ENCODE measurements at places on chromosomes 16 and 17.

DNA sequence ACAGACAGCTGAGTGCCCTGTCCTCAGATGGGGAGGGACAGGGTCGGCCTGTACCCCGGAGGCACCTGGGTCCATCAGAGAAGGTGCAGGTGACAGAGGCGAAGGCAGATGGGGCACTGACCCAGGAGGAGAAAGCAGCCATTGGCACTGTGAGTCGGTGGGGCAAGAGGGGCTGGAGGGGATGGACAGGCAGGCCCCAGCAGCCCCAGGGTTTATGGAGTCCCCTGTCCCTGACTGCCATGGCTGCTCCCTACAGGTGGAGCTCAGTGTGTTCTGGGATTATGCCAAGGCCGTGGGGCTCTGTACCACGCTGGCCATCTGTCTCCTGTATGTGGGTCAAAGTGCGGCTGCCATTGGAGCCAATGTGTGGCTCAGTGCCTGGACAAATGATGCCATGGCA lies 32.1 kb downstream of the ANKRD40 start:
- DNase-seq: peak; percentile 7

- DNase-seq: peak; percentile 38
These were observed 24.8 kb upstream of the ARHGAP23 start for GRCh38 chr17:38403491-38403890.

GRCh38 chr17:7932483-7932891 lies 481 bp downstream of the CNTROB start:
- peak; percentile 5 for DNase-seq

DNA sequence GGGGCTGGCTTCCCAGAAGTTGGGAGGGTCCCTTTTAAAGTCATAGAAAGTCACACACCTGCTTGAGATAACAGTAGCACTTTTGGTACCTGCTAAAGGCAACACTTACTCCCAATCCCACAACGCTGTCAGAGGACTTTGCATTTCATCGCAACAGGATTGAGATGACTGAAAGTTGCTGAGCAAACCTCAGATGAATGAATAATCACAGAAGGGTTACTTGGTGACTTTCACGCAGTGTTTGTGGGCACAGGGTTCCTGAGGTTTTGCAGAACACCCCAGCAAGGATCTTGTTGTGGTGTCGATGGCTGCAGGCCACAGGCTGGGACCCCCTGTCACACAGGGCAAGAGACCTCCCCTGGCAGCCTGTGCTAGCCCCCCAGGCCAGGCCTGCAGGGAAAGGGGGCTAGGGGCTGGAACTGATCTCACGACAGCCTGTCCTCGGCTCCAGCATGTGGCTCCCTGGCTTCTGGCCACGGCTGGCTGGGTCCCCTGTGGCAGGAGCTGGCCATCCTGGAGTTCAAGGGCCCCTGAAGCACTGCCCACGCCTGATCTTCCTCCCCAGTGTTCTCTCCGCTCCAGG lies 79.4 kb upstream of the CBX4 start:
- DNase-seq: no peak

DNA sequence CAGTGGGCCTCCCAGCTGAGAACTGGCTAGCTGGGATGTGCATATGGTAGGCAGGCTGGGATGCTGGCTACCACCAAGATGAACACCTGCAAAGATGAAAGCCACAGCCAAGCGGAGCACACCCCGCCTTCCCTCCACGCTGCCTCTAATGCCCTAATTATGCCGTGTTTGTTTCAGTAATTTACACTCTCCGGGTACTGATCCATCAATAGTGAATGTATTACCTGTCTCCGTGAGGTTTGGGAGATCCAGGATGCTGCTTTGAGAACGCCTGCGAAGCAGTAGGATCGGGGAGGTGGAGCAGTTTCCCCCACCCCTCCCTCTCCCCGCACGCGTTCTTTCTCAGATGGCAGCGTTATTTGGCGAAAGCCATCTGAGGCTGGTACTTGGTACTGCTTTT lies 28.9 kb upstream of the GSE1 start:
- peak; percentile 32 for DNase-seq

- no peak for DNase-seq
These were observed 12.4 kb downstream of the MRPL27 start for GRCh38 chr17:50360486-50361115.

DNA sequence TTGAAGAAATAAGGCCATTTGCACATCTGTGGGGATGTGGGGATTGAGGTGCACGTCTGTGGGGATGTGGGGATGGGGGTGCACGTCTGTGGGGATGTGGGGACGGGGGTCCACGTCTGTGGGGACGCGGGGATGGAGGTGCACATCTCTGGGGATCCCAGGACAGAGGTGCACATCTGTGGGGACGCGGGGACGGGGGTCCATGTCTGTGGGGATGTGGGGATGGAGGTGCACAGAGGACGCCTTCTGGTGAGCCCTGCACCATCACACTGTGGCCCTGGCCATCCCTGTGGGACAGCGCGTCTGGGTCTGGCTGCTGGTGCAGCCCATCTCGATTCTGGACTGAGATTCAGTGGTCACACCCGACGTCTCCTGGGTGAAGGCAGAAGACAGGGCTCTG lies 161.4 kb downstream of the LAT start:
- no peak for DNase-seq

- DNase-seq: no peak
These were observed 938 bp downstream of the DEXI start for GRCh38 chr16:10941127-10941933.

GRCh38 chr16:66524601-66525164 lies 25.2 kb downstream of the TK2 start:
- peak; percentile 7 for DNase-seq

- DNase-seq: no peak
These were observed 407.3 kb downstream of the UTP18 start for GRCh38 chr17:51667706-51668083.

DNA sequence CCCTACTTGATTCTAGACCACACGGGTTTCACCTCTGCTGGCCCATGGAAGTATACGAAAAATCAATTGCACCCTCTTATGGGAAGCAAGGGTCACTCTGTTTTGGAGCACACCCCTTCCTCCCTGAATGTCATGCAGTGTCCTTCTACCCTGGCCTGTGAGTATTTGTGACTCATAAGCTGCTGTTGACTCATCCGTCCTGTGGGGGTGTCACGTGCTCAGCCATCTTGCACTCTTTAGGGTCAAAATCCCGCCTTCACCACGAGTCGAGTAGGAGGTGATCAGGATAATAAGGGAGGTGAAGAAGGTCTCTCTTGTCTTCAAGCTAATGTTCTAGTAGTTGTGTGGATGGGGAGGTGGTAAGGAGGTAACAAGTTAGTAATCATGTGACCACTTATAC lies 341.0 kb upstream of the EEF2KMT start:
- no peak for DNase-seq

- no peak for DNase-seq
These were observed 17.1 kb upstream of the CRK start for GRCh38 chr17:1473170-1473569.

DNA sequence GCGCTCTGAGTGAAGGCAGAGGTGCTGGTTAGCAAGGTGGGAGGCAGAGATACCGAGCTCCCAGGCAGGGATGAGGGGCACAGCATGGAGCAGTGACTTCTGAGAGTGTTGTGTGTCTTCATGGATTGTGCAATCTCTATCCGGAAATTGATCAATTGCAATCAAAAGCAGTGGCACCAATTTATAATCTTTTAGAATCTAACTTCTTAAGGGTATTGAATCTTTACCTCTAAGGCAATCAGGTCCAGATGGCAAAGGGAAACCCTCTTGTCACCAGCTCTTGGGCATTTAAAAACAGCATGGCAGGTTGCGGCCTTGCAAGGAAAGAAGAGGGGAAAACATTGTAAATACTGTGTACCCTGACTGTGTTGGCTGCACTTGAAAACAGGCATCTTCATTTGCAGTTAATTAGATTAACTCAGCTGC lies 58.0 kb upstream of the MRTFB start:
- no peak for DNase-seq

GRCh38 chr16:61726125-61726524 lies 310.1 kb downstream of the CDH8 start:
- no peak for DNase-seq

DNA sequence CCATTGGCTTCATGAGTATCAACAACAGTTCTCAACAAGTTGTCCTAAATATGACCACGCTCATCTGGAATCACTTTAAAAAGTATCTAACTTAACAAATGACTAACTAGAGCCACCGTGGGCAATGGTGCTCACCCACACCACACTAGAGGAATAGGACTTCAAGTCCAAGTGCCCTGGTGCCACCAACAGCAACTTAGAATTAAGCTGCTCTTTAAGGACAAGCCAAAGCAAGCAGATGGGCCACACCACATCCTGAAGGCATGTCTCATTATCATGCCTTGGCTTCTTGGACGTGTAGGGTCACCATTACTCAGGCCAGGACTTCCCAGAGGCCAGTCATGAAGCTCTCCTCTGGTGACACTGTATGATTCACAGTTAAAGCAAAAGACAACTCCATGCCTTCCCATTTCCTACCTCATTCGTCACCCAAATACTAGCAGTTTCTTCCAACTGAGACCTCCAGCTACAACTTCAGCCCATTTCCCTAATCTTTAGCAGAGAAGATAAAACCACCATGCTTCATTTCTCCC lies 9.4 kb upstream of the SLC6A4 start:
- DNase-seq: no peak

DNA sequence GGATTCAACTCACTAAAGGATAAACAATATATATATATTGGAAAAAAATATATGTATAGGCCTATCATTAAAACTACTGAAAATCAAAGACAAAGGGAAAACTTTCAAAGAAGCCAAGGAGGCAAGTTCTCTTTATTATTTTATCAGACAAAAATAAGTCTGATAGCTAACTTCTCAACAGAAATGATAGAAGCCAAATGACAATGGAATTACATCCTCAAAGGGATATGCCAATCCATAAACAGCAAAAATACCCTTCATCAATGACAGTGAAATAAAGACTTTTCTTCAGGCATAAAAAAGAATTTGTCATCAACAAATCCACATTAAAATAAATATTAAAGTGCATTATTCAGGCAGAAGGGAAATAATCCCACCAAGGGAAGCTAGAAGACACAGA lies 393.4 kb downstream of the ZFHX3 start:
- no peak for DNase-seq

- DNase-seq: no peak
These were observed 2.2 kb upstream of the ZNF750 start for GRCh38 chr17:82841921-82842596.

GRCh38 chr16:80113873-80114574 lies 426.8 kb upstream of the DYNLRB2 start:
- no peak for DNase-seq

DNA sequence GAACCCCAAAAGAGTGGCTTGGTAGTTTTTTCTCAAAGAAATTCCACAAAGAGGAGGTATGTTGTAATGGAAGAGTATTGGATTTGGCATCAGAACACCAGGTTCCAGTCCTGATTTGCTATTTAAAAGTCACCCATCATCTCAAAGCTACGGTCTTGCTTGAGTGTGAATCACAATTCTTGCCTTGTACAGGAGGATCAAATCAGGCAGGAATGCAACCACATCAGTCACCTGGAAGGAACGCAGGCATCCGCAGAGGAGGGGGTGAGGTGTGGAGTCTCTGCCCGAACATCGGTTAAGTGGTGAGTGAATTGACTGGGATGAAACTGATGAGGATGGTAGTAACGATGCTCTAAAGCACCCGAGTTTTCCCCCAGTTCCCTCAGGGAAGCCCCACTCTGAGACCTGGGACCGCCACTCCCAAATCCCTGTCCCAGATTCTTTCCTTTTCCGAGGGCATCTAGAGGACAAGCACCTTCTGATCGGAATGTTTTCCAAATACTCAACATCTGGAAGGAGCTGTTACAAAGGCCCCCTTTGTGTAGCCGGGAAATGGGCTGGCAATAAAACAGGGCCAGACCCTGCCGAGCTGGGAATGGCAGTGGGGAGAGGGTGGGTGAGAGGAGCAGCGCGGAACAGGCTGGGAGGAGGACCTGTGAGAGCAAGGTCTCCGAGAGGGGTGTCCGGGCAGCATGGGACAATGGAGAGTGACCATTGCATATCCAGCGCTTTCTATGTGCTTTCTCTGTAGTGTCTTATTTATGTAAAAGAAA lies 469.6 kb downstream of the SLC39A11 start:
- no peak for DNase-seq

- no peak for DNase-seq
These were observed 12.8 kb downstream of the PIMREG start for GRCh38 chr17:6456914-6457687.

GRCh38 chr16:1174477-1175357 lies 21.8 kb downstream of the CACNA1H start:
- no peak for DNase-seq

DNA sequence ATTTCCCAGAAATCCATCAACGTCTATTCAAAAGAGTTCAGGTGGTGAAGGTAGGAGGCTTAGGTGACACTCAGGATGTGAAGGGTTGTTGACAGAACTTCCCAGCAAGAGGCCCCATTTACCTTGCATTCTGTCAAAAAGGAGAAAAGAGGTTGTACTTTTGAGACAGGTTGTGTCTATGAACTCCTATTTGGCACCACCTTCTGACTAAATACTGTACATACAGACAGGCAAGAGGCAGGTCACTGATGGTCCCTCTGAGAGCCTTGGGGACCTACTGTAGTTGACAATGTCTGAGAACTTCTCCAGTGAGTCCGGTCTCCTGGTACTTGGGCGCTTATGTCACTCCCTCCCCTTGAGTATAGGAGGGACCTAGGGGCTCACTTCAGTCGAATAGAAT lies 479.3 kb upstream of the ZFHX3 start:
- no peak for DNase-seq

GRCh38 chr16:81692571-81692970 lies 86.5 kb upstream of the PLCG2 start:
- DNase-seq: no peak

DNA sequence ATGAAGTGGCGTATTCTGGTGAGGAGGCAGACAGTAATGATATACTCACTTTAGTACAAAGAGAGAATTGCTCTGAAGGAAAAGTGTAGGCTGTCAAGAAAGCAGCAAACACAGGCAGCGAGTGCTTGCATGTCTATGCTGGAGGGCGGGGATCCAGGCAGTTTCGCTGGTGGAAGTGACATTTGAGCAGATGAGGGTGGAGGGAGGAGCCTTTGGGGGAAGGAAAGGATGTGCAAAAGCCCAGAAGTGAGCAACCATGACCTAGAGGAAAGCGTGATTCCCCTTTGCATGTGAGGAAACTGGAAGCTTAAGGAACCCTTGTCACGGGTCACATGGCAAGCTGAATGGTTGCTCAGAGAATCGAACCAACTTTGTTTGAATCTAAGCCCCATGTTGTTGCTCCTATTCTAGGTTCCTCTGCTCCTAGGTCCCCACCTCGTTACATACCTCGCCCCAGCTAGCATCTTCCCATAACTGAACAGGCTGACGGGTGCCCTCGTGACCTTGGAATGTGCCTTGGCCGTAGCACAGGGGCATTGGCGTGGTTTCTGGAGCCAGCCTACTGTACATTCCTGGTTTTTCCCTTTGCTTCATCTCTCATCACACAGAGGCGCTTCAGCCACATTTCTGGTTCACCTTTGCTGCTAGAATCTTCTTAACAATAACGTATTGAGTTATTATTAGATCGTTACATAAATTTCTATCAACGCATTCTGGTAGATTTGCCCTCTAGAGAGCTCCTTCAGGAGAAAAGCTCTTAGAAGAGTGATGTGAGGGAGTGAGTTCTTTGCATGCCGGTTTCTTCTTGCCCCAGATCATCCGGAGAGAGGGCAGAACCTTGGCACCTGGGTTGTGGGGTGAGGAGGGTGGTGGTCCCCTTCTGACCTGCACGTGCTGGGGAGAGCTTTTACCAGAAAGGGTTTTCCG lies 191.8 kb downstream of the SNX29 start:
- no peak for DNase-seq

- DNase-seq: no peak
These were observed 209.4 kb upstream of the C16orf82 start for GRCh38 chr16:26857371-26857770.

All from NCI-H1694 treated with DMSO at 0.1 percent for 48 hours (cell line).